ENCODE measurements at places on chromosomes 13 and 19.

GRCh38 chr13:46181840-46182490, at the start of gene LCP1:
Gene LCP1, minus strand, starts transcription at chr13:46182177. Its CDS starts 22,515 bp downstream, at chr13:46159662.
- DNase-seq = peak; percentile 87

DNA sequence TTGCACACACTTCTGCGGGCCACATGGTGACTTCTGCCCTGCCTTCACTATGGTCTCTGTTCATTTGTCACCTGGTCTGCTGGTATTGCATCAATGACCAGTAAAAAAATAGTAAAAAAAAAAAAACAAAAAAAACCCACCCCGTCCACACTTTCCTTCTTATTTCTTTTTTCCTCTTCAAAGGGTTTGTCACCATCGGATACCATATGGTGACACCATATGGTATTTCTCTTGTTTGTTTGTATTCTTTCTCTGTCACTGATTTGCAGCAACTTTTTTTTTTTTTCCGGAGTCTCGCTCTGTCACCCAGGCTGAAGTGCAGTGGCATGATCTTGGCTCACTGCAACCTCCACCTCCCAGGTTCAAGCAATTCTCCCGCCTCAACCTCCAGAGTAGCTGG, 26.2 kb upstream of the OR7C2 start:
- no peak for DNase-seq

GRCh38 chr13:76387566-76387965, 498.6 kb downstream of the KCTD12 start:
- no peak for DNase-seq

DNA sequence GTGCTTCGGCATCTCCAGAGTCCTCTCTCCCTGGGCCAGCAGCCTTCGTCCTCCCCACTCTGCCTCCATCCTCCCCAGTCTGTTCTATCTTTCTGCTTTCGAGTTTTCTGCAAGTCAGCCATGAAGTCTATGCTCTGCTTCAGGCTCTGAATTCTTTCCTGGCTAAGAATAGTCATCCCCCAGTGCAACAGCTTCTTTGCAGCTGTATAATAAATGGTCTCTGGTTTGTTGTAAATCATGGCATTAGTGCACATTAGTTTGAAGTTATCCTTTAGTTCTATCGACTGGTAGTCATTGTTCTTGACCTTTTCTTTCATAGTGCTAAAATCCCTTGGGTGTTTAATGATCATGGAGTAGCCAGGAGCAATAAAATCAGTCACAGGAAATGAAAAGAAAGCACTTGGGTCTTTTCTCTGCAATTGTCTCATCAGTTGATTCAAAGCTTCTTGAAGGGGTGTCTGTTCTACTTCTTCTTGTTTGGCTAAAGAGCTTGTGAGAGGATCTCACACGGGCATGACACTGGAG, 46.2 kb upstream of the SOX21 start:
- DNase-seq = no peak

GRCh38 chr19:44278181-44278690, 18.6 kb downstream of the ZNF233 start:
- DNase-seq = no peak

- peak; percentile 89 for DNase-seq
Measured at GRCh38 chr19:37691881-37692504, 27.6 kb downstream of the ZNF607 start.

- no peak for DNase-seq
Measured at GRCh38 chr13:95098916-95099315, 202.3 kb downstream of the ABCC4 start.
